ENCODE measurements at places on chromosomes 12 and 14.

- no peak for DNase-seq
Observed at GRCh38 chr14:88849716-88850115, 25.3 kb downstream of the TTC8 start.

- DNase-seq, result no peak
Observed at GRCh38 chr12:106866426-106867080, 89.2 kb upstream of the TMEM263 start.

DNA sequence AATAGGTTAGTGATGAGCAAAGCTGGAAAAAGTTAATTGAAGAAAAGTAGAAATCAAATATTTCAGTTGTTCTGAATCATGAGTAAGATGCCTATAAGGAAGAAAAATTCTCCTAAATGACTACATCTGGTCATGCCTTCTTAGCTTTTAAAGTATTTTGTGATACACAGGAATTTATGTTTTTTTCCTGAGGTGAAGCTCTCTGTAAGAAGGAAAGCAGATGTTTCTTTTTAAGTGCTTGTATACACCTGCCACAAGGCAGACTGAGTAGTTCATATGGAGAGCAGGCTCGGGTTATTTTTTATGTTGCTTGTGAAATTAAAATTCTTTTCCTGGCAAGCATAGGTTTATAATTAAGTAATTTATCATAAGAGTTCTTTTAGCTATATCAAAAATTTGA, 275.2 kb downstream of the RAD51B start:
- DNase-seq, result no peak

DNA sequence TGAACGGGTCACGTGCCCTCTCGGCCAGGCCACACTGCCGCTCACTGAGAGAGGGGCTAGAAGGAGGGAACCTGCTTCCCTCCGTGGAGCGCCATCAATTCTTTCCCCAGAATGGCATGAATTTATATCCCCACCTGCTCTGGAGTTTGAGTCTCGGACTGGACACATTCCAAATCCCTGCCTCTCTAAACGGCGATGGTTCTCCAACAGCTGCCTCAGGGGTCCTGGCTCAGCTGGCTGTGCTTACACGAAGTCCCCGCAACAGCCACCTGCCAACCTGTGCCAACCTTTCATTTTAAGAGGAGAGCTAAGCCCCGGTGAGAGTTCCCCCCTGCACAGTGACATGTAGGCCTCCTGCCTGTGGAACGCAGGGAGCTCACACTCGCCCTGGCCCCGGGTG, 73.2 kb downstream of the RIMBP2 start:
- no peak for DNase-seq

DNA sequence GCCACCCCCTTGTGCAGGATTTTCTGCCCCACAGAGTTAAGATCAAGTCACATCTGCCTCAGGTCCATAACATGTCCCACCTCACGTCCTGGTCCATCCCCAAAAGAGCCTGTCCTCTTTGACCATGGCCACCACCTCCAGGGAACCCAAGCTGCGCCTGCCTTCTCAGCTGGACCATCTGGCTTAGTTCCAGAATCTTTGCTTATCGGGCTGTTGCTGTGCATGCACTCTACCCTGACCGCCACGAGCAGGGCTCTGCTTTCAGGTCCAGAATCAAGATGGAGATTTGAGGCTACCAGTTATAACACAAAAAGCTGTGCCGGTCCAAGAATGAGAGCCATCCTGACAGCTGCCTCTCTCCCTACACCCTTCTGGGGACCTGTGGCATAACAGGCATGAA, 326.7 kb downstream of the DPF3 start:
- DNase-seq, result no peak

- DNase-seq, result no peak
Observed at GRCh38 chr14:99809360-99809759, 16.1 kb downstream of the EML1 start.

- no peak for DNase-seq
Observed at GRCh38 chr14:84228702-84229101, 1301.2 kb upstream of the FLRT2 start.

GRCh38 chr14:69042299-69042698, 63.2 kb upstream of the ACTN1 start:
- DNase-seq, result no peak

DNA sequence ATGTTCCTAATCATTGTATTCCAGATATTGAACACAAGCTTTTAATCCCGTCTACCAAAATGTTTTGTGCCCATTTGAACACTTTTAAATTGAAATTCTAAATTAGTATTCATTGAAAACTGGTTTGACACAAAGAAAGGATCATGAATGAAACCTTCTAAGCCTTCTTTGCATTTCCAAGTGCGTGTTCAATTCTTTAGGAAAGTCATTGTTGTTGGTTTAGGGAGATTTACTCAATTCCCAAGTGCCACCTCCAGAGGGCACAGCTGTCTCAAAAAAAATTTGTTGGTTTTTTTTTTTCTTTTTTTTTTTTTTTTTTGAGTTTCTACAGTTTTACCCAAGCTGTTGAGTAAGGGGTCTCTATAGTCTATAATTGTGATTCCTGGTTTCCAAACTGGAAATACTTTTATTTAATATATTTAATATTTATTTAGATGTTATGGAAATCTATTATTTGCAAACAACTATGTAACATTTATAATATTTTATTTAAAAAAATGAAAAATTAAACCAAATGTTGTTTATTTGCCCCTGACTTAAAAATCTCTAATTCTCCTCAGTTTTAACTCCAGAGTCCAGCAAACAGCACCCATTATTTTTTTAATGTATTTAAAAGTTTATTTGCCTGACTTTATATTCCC, 79.9 kb downstream of the NEDD1 start:
- no peak for DNase-seq

DNA sequence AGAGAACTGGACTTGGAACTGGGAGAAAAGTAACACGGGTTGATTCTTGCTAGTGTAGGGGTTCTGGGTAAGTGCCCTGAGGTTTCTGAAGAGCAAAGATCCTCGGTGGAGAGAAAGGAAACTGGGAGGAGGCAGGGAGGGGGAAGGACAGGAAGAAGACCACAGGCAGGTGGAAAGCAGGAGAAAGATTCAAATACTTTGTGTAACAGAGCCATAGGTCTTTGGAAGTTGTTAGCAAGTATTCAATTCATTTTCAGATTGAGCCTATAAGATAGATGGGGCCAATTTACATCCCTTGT, 1.3 kb downstream of the PNP start:
- DNase-seq, result no peak

DNA sequence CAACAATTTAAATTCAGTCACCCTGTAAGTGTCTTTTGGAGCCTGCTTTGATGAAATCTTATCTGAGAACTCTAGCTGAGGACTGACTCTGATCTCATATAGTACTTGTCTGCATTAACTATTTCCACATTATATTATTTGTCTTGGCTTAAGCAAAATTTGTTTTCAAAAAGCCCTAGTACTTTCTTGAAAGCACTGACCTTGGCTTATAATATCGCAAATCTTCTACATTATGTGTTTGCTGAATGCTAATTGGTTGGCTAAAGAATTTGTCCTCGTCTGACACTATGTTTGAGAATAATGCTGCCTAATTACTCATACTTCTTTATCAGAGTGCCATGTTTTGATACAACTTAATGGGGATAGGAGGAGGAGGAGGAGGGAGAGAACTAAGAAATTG, 46.9 kb upstream of the FLRT2 start:
- DNase-seq, result no peak
